ENCODE measurements at places on chromosomes 4 and X.

DNA sequence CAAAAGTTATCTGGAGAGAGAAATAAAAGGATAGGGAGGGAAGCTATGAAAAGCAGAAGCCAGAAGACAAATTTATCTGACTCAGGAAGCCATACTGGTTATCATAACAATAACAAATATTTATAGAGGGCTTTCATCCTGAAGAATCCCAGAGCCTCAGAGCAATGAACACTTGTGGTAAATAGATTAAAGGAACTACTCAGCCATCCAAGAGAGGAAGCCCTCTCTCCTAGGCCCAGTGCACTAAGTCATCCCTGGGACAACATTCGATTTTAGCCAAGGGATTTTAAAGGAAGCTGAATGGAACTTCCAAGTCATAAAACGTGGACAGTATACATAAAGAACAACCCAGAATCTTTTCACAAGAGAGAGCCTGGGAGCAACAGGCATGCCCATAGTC is 76.9 kb downstream of the COL4A6 start:
- no peak for DNase-seq

- DNase-seq: no peak
These were observed 10.5 kb upstream of the TLR3 start for GRCh38 chr4:186058253-186058979.

DNA sequence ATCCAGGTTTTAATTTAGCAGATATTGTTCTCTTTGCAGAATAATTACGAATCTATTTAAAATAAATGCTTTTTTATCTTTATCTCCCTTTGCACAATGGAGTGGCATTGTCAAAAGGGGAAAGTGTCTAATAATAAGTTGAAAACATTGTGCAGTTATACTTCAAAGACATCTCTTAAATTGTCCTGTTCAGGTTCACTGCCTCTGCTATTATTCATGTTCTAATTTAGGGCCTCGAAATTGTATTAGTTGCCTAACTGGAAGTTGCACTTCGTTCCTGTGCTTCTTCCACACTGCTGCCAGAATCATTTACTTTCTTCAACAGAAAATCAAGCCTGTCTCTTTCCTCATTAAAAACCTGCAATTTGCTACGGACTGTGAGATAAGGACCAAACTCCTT is 150.5 kb upstream of the SPRY1 start:
- no peak for DNase-seq

DNA sequence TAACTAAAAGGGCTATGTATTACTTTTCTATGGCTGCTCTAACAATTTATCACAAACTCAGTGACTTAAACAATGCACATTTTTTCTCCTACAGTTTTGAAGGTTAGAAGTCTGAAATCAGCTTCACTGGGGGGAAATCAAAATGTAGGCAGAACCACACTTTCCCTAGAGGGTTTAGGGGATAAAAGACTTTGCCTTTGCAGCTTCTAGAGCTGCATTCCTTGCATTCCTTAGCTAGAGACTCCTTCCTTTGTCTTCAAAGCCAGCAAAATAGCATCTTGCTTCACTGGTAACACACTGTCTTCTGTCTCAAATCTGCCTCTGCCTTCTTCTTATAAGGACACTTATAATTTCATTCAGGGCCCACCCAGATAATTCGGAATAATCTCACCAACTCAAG is 152.4 kb upstream of the SPIN4 start:
- no peak for DNase-seq

GRCh38 chr4:67765928-67766327 is 11.7 kb upstream of the GNRHR start:
- no peak for DNase-seq

GRCh38 chr4:189850239-189850856 is 90.3 kb upstream of the FRG1 start:
- DNase-seq: no peak

DNA sequence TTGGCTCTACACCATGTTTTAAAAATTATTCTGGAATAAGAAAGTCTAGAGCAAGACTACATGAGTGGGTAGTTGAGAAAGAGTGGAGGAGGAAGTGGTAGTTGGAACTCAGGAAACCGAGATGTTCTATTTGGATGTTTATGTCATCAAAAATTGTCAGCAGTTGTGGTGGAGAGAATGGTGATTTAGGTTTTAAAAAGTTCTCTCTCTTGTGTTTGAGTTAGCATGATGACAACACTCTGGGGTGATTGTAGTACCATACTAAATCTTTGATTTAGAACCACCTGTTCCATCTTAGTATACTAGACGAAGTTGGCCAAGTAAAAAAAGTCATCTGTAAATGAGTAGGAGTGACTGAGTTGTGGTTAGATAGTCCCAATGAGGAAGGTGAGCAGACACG is 40.7 kb downstream of the KLHL2 start:
- DNase-seq: no peak

GRCh38 chrX:56783450-56783831 is 54.4 kb downstream of the NBDY start:
- no peak for DNase-seq

DNA sequence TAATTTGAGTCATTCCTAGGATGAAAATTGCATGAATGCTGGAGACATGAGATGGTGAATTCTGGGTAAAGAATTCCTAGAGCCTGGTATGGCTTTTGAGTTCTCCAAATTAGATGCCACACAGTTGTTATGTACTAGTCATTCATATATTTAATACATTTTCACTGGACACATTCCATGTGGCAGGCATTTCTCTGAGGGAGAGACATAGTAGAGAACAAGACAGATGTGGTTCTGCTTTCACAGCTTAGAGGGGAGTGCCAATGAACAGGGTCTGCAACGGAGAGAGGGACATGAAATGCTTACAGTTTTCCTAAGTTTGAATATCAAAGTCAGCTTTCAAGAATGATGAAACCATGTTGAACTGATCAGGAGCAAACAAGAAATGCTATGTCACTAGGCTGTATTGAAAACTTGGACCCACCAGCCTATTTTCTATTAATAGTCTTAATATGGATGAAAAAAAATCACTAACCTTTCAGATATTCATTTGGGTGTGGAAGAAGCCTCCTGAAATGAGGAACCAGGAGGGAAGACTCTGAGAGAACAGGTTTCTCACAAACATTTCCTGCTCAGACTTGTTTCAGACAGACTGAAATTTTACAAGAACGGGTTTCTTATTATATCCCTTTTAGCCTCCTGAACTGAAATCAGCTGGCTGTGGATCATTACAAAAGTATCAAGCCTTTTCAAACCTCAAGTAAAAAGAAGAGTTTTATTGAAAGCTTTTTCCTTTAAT is 276.0 kb upstream of the TET2 start:
- no peak for DNase-seq

All from stimulated activated CD8-positive, alpha-beta memory T cell treated with anti-CD3 and anti-CD28 coated beads, Interleukin-4, amount 100 ng/mL, for 1 hour (primary cell).